ENCODE measurements at places on chromosomes 16 and 17.

DNA sequence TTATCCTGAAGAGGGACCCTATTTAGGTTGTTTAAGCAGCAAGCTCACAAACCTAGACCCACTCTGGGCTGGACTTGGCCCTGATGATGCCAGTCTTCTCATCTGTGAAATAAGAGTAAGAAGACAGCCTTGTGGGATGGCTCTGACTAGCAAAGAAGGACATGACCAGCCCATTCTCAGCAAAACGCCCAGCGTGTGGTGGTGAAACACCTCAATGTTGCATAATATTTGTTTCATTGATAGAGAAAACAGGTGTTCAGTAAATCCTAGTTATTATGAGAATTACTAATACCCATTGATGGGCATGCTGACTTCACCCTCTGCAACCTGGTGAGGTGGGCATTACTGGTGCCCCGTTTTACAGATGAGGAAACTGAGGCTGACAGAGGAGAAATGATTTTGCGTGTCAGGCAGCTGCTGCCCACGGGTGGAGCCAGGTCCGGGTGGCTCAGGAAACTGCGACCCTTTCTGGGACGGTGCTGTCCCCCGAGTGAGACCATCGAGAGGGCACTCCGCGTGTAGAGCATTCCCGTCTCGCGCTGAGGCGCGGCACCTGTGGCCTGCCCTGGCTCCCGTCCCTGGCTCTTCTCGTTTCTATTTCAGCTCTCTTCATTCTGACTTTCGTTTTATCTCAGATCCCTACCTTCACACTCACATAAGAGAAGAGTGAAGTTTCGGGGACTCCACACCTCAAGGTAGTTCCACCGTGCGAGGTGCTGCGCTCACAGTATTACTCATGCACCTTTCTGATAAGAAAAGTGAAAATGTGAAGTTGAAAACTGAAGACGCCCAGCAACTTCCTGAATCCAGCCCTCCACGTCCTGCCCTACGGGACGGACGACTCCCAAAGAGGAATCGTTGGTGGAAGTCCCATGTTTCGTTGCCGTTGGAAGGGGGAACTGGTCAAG, 48.5 kb downstream of the IRF8 start:
- no peak for DNase-seq

- peak; percentile 20 for DNase-seq
Measured at GRCh38 chr17:13550291-13550690, 51.4 kb downstream of the HS3ST3A1 start.

GRCh38 chr17:57213180-57213825, 43.0 kb upstream of the MSI2 start:
- DNase-seq: no peak

DNA sequence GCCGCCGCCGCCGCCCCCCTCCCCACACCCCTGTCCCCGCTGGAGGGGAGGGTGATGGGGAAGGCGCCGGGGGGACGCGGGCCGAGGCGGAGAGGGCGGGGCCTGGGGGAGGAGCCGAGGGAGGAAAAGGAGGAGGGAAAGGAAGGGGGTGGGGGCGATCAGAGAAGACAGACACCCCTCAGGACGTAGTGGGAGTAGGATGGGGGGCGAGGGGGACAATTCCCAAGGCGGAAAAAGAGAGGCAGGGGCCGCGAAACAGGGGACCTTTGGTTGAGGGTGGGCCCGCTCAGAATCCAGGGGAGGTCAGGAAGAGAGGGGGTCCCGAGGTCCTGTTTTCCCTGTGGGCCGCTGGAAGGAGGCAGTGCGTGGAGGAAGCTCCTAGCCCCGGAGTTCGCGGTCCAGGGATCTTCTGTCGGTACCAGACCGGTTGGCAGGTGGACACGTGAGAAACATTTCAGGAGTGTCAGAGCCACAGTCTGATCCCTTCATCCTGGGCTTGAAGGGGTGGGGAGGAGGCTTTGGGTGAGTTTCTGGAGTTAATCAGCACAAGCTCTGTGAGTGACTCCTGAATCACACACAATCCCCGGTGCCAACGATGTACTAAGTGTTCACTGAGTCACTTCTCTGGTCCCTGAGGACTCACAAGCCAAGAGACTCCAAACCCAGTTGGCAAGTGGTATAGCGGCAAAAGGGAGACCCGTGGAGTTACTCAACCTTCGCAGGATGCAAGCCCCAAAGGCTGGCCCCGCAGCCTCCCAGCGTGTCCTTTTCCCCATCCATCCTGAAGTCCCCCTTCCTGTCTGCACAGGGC, at the start of gene XYLT1:
Gene XYLT1, minus strand, starts transcription at position 53 of the 811 bp plus-strand sequence. CDS start 164 bp downstream, outside the sequence.
- DNase-seq: peak; percentile 92

- DNase-seq: no peak
Measured at GRCh38 chr16:60712144-60712543, 1324.1 kb downstream of the CDH8 start.

- DNase-seq: no peak
Measured at GRCh38 chr17:69336580-69336979, 9.6 kb upstream of the ABCA5 start.

DNA sequence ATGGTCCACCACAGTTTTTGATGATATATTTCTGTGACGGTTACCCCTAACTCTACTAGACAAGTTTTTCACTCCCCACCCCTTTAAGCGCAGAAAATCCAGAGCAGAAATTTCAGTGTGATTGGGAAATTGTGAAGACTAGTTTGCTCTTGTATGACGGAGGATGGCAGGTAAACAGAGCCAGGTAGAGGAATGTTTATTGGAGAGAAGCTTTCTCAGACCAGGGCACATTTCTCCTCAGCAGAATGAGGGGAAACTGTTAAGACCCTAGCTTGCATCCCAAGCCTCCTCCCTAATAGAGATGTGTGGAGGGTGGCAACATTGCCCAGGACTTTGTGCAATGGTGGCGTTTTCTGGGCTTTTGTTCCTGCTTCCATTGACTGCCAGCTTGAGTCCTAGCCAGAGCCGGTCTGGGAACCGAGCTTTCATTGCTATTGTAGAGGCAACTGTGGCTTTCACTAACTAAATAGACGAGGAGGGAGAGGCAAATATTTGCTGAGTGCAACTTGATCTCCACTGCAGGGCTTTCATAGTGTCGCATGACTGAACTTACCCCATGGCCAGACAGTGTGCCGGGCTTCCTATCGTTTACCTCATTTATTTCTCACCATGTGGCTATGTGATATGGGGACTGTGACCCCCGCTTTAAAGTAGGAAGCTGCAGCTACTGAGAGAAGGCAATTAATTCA, 159.6 kb upstream of the MPHOSPH6 start:
- no peak for DNase-seq

GRCh38 chr17:44905006-44906000, 6.1 kb upstream of the EFTUD2 start:
- no peak for DNase-seq

GRCh38 chr17:66365903-66366302, 63.5 kb downstream of the PRKCA start:
- no peak for DNase-seq

- no peak for DNase-seq
Measured at GRCh38 chr16:70416748-70417616, 21.9 kb downstream of the ST3GAL2 start.

- no peak for DNase-seq
Measured at GRCh38 chr17:311119-311782, 41.4 kb downstream of the RPH3AL start.

- DNase-seq: no peak
Measured at GRCh38 chr16:19116711-19117449, 3.1 kb downstream of the ITPRIPL2 start.

DNA sequence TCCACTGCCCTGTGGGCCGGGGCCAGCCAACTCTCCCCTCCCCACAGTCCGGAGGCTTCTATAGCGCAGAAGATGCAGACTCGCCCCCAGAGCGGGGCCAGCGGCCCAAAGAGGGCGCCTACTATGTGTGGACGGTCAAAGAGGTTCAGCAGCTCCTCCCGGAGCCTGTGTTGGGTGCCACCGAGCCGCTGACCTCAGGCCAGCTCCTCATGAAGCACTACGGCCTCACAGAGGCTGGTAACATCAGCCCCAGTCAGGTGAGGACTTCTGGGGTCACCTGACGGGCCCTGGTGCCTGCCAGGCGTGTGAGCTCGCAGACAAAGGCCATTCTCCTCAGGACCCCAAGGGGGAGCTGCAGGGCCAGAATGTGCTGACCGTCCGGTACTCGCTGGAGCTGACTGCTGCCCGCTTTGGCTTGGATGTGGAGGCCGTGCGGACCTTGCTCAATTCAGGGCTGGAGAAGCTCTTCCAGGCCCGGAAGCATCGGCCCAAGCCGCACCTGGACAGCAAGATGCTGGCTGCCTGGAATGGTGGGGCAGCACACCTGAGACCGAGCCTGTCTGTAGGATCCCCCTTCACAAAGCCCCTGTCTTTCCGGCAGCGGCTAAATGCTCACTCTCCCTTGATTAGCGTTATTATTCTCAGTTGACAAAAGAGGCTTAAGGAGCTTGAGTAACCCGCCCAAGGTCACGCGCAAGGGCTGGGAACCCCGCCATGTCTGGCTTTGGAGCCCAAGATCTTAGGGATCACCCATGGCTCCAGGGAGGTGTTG, 3.9 kb downstream of the SPATA20 start:
- peak; percentile 63 for DNase-seq

GRCh38 chr16:75804368-75804767, 78.1 kb upstream of the CPHXL start:
- DNase-seq: no peak

DNA sequence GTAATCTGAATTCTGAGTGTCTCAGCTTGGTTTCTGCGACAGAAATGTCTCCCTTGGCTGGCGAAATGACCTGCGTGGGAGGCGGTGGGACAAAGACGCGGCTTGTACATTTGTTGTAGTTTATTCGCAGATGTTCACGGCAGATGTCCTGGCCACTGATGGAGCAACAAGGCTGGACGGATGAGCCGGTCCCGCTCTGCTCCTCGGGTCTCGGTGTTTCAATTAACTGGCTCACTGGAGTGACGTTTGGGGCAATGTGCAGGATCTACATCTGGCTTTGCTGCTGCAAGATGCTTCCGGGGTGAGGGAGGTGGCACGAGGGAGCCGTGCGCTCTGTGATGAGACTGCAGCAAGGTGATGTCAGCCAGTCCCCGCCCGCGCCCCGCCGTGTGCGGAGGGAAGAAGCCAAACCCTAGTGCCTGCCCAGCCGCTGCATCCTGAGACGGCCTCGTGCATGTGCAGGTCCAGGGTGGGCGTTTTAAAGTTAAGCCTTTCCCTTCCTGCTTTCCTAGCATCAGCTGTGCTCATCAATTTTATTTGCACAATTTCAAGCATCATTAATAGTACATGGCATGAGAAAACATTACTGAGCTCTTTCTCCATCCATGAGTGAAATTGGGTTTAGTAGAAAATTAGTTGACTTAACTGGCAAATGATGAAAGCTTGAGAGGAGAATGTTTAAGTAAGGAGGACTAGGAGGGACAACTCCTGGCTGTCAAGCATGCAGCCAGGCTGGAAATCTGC, 44.4 kb downstream of the MGAT5B start:
- DNase-seq: no peak

DNA sequence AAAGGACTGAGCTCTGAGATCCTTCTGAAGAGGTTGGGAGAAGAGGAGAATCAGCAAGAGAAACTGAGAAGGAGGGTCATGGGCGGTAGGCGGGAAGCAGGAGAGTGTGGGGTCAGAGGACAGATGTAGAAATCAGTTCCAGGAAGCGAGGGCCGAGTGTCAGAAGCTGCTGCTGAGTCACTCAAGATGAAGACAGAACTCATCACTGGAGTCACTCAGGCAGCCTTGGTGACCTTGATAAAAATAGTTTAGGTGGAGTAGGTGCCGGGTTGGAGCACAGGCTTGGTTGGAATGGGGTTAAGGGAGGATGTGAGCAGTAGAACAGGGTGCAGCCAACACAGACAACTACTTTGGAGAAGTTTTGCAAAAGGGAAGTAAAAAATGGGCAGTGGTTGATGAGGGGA, 6.1 kb upstream of the ITGAM start:
- DNase-seq: no peak

DNA sequence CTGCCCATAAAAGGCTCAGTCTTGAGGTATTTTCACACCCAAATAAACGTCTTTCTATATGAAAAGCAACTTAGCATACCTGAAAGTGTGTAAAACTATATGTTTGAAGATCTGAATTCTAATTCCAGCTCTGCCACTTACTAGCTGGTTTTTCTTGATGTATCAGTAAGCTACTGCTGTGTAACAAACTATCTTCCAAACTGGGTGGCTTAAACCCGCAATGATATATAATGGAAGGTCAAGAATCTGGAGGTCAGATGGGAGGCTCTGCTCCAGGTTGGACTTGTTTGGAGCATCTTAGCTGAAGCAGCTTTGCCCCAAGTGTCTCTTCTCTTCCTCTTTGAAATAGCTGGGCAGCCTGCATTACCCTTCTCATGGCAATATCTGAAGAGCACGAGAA, 164.3 kb upstream of the IRX5 start:
- no peak for DNase-seq

DNA sequence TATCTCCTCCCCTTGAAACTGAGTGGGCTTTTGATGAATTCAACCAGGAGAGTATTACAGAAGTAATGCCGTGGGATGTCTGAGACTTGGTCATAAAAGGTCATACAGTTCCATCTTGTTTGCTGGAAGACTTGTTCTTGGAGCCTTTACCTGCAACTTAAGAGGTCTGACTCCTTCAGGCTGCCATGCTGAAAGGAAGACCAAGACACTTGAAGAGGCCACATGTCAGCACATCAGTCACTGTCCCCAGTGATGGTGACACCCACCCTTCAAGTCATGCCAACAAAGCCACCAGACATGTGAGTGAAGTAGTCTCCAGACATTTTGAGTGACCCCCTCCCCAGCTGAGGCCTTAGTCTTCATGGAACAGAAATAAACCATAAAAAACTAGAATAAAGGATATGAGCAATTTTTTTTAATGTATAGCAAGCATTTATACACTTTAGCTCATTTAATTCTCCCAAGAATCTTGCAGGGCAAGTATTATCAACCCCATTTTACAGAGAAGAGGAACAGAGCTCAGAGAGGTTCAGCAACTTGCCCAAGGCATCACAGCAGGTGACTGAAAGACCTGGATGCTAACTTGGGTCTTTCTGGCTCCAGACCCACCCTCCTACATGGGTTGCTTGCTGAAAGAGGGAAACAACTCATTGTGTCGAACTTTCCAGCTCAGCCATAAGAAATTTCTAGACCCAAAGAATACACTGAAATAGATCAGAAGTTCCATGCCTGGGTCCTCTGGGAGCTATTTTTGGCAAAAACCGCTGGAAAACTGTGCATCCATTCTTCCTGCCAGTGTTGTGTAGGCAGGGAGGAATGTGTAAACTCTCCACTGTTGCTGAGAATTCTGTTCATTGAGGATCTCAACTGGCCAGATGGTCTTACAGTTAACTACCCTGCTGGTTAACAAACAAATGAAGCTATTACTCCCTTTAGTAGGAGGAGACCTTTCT, 38.1 kb downstream of the SOCS1 start:
- DNase-seq: no peak

DNA sequence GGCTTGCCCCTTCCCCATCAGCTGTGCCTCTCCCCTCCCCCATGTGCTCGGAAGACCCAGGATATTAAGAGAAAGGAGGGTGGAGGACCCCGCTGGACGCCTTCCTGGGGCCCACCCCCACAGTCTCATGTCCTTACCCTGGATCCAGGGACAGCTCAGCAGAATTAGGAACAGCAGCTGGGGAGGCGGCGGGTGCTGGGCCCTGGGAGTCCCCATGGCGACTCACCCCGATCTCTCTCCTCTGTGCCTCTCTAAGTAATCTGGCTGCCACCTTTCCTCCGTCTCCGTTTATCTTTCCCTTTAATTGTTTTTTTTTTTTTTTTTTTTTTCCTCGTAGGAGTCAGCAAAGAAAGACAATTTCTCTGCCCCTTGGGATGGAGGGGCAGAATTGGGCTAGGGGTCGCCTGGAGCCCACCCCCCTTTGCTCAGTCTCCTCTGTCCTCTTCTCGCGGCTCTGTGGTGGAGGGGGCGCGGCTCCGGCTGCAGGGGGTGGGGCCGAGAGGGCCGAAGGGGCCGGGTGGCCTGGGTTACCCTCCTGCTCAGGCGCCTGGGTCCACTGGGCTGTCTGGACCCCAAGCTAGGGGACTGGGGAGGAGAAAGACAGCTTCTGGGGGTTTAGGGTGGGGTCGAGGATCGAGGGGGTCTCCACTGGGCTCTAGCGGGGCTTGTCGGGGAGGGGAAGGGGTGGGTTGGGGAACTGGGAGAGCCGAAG, 390 bp downstream of the SEZ6L2 start:
- no peak for DNase-seq

All from T1000 (cell line).